ENCODE measurements at places on chromosomes 16 and 17.

- no peak for DNase-seq
Observed at GRCh38 chr17:14434506-14434905, 133.6 kb downstream of the HS3ST3B1 start.

- DNase-seq = no peak
Observed at GRCh38 chr16:12202486-12202885, 226.0 kb downstream of the SNX29 start.

- DNase-seq = no peak
Observed at GRCh38 chr17:47841488-47842291, 617 bp upstream of the SCRN2 start.

GRCh38 chr17:2563543-2563942 is 29.9 kb upstream of the PAFAH1B1 start:
- no peak for DNase-seq

DNA sequence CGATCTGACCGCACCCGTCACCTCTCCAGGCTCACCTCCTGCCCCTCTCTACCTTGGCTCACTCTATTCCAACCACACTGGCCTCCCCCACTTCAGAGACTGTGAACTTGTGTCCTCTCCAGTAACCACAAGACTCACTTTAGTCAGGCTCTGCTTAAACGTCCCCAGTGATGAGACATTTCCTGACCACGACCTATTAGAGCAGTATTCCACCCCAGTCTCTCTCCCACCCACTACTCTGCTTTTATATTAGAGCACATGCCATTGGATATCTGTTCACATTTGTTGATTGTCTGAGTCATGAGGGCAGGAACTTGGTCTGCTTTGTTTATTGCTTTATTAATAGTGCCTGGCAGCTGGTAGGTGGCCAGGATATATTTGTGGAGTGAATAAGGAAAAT is 20.1 kb downstream of the COX11 start:
- DNase-seq = no peak

- DNase-seq = no peak
Observed at GRCh38 chr16:44655-45054, 8.8 kb downstream of the POLR3K start.

- DNase-seq = no peak
Observed at GRCh38 chr17:42748202-42748907, 3.5 kb upstream of the EZH1 start.
